Fibroblast of skin of left quadriceps (primary cell): ENCODE measurements at places on chromosomes 1 and 21.

DNA sequence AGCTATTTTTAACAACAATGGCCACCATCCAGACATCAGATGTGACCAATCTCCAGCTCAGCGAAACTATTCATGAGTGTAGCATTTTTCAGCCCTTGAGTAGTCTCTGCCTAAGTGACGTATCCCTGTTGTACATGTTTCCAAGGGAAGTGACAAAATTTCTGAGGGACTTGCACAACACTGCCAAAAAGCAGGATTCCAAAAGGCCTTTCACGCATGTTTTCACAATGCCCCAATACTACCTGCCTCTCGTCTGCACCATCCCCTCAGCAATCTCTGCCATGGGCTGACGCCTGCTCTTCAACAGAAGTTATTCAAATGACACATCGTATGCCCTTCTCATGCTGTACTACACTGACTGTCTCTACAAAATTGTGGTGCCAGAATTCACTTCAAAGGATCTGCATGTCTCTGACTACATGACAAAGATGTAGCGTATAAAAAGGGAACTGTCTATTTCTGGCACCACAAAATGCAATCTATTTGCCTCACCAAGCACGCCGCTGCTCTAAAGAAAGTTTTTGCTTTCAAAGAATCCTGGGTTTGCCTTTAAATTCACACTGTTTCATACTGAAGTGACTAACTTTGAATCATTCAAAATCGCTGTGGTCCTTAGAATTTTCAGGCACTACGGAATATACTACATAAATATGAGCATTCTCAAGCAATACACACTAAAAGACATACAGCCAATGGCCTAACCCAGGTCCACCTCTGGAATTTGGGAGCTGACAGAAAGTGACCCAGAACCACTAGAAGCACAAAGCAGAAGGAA lies 32.9 kb downstream of the JAK1 start:
- DNase-seq, result peak; percentile 79

DNA sequence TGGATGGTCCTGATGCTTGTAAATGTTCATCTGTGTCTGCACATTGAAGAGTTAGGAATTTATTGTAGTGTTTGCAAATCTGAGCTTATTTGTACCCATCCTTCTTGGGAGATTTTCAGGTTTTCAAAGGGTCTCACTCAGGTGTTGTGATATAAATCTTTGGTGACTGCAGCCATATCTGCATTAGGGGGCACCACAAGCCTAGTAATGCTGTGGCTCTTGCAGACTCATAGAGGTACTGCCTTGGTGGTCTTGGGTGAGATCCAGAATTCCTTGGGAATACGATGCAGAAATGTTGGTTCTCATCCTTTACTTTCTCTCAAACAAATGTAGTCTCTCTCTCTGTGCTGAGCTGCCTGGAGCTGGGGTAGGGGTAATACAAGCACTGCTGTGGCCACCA lies 405.9 kb downstream of the TTLL7 start:
- DNase-seq, result no peak

DNA sequence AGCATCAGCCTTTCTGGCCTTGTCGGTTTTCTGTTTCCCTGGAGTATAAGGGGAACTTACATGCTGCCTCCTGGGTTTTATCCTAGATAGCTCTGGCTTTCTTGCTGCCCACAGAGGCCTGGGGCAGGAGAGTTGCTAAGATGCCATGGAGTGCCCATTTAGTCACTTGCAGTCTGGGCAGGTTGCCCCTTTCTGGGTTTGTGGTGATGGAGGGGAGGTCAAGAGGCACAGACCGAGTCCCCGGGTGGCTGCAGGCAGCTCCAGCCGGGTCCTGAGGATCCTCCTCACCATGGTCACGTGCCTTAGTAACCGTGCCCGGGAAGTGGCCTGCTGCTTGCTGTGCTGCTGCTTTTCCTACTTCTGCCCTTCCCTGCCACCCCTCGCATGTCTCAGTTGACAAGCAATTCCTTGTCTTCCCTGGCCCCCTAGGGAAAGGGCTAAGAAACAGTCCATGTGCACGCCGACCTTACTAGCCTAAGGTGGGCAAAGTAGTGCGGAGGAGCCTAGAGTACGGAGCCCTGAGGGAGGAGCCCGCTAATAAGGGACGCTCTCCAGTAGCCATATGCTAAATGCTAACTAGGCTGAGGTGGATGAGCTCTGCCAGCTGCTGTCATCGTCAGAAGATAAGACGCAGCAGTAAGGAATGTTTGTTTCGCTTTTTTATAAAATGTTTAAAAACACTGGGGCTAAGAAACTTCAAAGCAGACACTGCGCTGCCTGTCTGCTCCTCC lies 34.8 kb downstream of the CLCA1 start:
- no peak for DNase-seq

DNA sequence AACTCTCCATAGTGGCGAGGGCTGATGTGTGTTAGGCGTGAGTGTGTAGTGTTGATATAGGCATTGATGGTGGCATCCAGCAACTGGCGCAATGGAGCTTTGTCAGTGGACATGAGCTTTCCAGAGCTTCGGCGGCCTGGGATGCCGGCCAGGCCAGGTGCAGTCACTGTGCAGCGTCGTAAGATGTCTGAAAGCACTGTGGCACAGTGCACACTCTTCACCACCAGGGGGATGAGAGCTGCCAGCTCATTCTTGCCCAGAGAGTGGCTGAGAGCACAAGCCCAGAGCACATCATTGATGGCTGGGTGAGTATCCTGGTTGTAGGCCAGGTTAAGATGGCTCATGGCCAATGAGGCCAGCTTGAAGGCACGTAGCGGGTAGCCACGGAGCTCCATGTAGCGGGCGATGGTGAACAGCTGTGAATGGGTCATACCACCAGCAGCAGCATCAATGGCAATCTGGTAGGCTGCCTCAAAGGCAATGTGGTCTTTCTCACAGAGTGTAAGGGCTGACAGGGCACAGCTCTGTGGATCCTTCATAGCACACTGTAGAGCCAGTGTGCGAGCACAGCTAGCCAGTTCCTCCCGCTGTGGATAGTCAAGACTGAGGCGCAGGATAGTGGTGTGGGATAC lies 6.7 kb downstream of the UROD start:
- DNase-seq, result peak; percentile 11

- DNase-seq, result no peak
Measured at GRCh38 chr21:14523234-14523633, 22.9 kb downstream of the SAMSN1 start.
